ENCODE measurements at places on chromosomes 7 and 10.
A peak's percentile ranks its signal among the peaks of the same experiment; 100 is the strongest.

DNA sequence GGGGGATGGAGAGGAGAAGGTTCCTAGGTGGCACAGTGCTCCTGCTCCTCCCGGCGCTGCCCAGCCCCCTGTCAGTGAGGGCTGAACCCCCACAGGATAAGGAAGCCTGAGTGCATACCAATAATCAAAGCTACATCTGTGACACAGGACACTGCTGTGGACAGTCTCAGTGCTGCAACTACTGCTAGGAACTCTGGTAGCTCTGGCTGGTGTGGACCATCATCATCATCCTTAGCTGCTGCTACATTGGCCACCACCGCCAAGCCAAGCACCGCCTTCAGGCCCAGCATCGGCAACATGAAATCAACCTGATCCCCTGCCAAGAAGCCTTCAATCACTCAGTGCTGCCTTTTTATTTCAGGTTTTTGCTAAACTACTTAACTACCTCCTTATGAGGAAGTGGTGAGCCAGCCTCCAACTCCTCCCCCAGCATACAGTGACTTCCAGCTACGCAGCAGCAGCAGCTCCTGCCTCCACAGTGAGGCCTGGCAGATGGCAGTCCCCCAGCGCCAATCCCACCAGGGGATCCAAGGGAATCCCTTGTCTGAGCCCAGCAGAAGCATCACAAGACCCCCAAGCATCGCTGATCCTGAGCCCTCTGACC lies 32.1 kb upstream of the SLC26A4 start:
- no peak for DNase-seq

- DNase-seq, result no peak
Observed at GRCh38 chr7:65988084-65988483, 6.1 kb upstream of the GUSB start.

GRCh38 chr7:1849351-1850041 lies 179.4 kb downstream of the ELFN1 start:
- peak; percentile 73 for DNase-seq

DNA sequence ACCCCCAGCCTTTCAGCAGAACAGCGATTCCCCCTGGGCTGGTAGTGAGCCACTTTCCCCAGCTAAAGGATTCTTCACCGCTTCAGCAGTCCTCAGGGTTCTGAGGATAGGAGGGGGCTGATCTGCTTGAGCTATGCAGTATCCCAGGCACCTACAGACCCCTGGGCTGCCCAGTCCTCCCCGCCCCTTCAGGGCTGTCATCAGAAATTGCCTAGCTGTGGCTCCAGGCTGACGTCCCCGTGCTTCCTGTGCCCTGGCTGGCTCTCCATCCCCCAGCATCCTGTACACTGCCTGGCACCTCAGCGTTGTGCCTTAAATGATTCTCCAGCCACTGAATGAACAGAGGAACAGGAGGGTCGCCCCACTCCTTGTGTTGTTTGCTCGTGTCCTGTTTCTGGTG lies 38.4 kb upstream of the CDH23 start:
- DNase-seq, result no peak

DNA sequence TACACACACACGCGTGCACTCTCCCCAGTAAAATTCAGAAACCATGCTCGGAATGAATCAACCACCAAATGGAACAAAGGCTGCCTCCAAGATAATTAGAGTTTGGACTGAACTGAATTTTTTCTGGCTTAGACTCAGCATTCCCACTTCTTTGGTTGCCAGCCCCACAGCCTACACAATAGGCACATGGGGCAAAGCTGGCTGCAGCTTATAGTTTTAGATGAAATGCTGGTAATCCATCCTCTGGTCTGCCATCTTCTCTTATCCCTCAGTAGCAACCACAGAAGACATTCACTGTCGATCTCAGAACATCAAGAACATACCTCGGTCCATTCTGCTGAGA lies 44.2 kb downstream of the PDE1C start:
- no peak for DNase-seq

GRCh38 chr7:70637726-70638125 lies 494.2 kb upstream of the GALNT17 start:
- no peak for DNase-seq

DNA sequence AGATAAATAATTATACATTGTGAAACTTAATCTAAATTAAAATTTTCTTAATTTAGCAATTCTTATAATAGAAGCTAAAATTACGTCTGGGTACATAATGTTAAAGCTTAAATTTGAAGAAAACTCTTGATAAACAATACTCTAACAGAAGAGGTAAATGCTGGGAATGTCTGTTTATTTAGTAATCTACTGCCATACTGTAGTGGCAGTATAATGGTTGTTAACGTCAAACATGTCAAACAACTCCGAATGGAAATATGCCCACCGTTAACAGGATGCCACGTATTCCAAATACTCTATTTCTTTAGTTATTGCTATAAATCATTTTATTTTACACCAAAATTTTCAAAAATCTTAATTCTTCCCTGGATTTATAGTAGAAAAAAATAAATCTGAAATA lies 40.0 kb upstream of the PTPN12 start:
- DNase-seq, result no peak

GRCh38 chr10:30812018-30812851 lies 182.7 kb upstream of the LYZL2 start:
- peak; percentile 60 for DNase-seq

- DNase-seq, result no peak
Observed at GRCh38 chr10:79103129-79103528, 34.4 kb downstream of the ZMIZ1 start.

DNA sequence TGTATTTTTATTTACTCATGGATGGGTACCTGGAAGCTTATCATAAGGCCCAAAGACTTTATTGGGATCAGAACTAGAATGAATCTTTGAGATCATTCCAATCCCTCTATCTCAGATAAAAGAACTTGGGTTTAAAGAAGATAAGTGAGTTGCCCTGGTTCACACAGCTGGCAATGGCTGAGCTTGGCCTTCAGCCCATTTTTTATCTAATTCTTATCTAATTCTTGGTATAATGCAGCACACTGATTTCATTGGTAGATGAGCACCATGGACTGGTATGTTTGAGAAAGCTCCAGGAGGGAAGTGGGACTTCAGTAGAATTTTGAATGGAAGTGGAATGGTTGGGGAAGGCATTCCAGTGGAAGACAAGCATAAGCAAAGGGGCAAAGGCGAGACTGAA lies 558.9 kb downstream of the REEP3 start:
- DNase-seq, result no peak

DNA sequence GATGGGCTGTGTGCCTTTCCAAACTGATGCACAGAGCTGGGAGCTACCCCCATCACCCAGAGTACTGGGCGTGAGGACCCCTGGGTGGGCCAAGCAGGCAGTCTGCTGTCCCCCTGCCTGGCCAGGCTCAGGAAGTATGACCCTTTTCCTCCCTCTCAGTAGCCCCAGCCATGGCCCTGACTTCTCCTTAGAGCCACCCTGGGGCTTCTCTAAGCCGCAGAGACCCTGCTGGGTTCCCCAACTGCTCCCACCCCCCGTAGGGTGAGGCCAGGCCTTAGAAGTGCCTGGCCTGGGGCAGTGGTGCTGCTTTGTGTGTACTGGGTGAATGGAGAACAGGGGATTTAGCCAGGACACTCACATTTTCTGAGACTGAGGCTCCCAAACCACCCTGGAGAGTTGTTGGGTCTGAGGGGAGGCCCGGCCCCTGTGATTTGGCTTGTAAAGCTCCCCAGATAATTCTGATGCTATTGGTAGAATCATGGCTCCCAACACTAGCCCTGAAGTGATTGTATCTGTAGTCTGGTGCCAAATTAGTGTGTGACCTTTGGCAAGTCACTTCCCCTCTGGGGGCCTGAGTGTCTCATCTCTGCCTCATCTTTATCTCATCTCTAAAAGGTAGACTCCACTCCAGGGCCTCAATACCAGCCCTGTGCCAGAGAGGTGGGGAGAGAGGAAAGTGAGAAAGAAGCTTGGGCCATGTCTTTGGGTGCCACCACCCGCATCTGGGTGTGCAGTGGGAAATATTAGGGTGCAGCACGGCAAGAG lies 99.7 kb upstream of the PPIF start:
- no peak for DNase-seq

GRCh38 chr7:20107582-20107981 lies 109.6 kb downstream of the MACC1 start:
- DNase-seq, result no peak

GRCh38 chr7:27515933-27516332 lies 146.8 kb downstream of the HIBADH start:
- no peak for DNase-seq

GRCh38 chr10:99536338-99537085 lies 3.8 kb downstream of the NKX2-3 start:
- no peak for DNase-seq

GRCh38 chr10:23643111-23643780 lies 204.4 kb downstream of the OTUD1 start:
- DNase-seq, result no peak

DNA sequence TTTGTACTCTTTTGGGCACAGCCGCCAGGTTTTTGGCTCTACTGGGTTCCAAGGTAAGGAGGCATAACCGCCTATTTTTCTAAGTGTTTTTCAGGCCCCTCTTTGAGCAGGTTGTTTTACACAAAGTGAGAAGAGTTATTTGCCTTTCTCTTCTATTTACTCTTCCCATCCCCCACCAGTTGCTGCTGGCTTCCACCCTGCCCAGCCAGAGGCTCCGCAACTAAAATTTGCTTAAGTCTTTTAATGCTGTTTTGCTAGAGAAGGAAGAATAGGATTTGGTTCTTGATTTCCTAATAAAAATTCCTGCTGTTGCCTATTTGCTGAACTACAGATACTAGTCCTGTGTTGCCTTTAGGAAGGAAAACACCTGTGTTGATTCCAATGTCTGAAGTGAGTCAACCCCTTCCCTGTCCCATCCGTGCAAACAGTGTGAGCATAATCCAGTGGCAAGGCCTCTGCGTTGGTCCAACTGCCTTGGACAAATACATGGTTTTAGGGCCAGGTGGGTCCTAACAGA lies 1.9 kb downstream of the PLA2G12B start:
- DNase-seq, result no peak

DNA sequence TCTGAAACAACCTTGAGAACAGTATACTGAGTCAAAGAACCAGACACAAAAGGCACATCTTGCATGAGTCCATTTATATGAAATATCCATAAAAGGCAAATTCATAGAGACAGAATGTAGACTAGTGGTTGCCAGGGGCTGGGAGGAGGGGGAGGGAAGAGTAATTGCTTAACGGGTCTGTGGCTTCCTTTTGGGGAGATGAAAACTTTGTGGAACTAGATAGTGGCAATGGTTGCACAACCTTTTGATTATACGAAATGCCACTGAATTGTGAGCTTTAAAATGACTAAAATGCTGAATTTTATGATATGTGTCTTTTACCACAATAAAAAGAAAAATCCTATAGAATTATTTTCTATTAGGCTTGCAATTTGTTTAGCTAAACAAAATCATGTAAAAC lies 16.8 kb downstream of the ADRB1 start:
- no peak for DNase-seq

DNA sequence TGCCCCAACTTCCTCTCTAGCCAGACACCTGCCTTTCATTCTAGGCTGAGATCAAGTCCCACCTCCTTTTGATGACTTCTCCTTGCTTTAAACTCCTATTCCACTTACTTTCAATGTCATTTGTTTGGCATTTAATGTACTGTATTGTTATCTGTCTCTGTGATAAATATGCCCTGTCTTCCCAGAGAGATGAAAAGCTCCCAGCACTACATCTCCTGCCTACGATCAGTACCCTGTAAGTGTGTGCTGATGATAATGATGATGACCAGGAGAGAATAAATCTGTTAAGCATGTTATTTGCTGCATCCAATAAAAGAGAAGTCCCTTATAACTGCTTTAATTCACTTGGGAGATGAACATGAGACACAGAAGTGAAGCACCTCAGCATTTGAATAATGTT lies 367.4 kb upstream of the C7orf33 start:
- no peak for DNase-seq

DNA sequence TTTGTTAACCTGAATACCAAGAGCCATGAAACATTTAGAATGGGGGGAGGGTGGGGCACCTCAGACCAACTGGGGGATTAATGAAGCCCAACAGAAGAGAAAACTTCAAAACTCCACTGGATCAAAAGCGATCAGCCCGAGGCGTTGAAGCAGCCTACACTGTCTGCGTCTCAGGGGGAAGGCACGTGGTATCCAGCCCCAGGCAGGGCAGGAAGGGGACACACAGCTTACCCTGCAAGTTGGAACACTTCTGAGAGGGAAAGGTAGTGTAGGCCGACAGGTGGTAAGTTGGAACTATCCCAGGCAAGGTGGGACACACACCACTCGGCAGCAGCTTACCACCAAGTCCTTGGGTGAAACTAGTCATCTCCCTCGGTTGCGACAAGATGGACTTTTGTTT lies 102.9 kb downstream of the TAX1BP1 start:
- DNase-seq, result no peak

- DNase-seq, result no peak
Observed at GRCh38 chr10:71740069-71740653, 20.6 kb upstream of the C10orf105 start.

DNA sequence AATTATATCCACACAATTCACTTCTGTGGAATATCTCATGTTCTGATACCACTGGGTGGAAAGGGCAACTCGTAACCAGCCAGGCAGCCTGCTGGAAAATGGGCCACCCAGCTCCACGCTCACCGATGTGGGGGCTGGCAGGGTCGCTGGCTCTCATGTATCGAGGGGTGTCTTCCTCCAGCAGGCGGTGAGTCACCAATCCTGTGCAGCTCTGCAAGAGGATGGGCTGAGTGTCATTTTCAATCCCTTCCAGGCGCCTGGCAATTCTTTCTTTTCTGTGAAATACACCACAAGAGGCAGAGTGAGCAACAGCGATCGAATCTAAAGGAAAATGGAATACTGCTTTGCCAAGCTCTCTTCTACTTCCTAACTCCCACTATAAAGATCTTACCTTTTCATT lies 80.1 kb downstream of the SVIL start:
- no peak for DNase-seq

DNA sequence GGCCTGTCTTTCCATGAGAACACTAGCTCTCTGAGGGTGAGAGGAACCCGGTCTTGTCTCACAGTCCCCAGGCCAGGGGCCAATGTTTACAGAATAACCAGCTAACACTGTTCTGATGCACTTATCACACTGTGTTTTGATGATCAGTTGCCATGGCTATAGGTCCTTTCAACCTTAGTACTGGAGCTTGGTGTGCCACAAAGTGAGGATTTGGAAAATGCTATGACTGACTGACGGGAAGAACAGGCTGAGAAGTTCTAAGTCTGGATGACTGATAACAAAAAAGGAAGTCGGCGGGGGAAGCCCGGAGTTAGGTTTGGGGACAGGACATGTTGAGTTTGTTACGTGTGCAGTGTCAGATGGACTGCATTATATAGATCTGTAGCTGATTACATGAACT lies 141.8 kb downstream of the CTTNBP2 start:
- no peak for DNase-seq

DNA sequence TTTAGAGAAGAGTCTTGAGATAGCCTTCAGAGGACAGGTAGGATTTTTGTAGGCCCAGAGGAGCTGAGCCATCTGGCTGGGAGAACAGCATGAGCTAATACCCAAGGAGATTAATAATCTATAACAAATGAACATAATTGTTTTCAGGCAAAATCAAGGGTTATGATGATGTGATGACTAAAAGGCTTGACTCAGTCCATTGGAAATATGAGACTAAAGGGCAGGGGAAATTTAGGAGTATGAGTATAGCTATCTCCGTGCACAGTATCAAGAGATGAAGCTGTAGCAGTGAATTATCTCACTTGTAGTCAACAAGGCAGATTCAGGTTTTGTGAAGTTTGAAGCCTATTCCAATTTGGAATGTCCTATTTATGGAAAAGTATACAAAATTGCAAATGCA lies 40.1 kb downstream of the CSTF2T start:
- no peak for DNase-seq

GRCh38 chr10:51867956-51868355 lies 168.6 kb upstream of the CSTF2T start:
- no peak for DNase-seq

- no peak for DNase-seq
Observed at GRCh38 chr7:23893942-23894891, 184.2 kb downstream of the STK31 start.

All from aorta (tissue), 5 donors.